ENCODE measurements at places on chromosomes 2 and 18.
A peak's percentile ranks its signal among the peaks of the same experiment; 100 is the strongest.

DNA sequence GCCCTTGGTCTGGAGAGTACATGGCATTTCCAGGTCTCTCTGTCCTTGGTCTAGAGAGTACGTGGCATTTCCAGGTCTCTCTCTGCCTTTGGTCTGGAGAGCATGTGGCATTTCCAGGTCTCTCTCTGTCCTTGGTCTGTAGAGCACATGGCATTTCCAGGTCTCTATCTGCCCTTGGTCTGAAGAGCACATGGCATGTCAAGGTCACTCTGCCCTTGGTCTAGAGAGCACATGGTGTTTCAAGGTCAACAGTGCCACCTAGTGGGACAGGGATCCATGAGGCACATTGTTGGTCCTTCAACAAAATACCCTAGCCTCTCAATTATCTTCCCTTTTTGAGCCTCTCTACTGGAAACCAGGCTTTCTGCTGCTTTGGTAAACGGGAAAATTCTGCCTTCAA, 250.2 kb downstream of the OTX1 start:
- no peak for DNase-seq

GRCh38 chr2:182182436-182182835, 196.8 kb downstream of the PPP1R1C start:
- no peak for DNase-seq

GRCh38 chr18:67417864-67418523, 98.5 kb downstream of the DSEL start:
- DNase-seq: no peak

DNA sequence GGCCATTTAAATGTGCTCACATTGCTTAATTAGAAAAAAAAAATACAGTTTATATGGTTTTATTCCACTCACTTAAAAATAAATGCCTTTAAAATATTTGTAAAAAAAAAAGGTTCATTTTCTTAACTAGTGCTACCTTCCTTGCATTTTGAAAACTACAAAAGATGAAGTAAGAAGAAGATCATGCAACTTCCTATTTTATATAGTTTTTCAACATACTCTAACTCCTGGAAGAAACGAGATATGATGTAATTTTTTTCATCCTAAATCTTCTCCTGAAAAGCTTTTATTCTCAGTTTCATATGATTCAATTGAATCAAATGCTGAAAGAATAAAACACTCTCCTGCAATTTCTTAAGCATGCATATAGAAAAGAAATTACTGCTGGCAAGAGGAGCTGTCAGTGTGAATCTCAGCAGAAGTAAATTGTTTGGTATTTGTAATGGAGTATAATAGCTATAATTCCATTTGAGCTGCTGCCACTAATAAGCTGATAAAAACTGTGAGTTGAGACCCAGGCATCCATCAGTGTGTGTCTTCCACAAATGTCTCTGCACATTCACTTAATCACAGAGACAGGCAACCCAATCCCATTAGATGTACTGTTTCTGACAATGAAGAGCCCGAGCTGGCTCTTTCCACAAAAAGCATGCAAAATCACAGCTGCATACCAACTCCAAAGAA, 3.7 kb downstream of the FTCDNL1 start:
- DNase-seq: no peak

- DNase-seq: no peak
These were observed 106.5 kb downstream of the COL6A3 start for GRCh38 chr2:237307474-237307873.

- DNase-seq: no peak
These were observed 254.2 kb downstream of the GALNT13 start for GRCh38 chr2:154125891-154126290.

DNA sequence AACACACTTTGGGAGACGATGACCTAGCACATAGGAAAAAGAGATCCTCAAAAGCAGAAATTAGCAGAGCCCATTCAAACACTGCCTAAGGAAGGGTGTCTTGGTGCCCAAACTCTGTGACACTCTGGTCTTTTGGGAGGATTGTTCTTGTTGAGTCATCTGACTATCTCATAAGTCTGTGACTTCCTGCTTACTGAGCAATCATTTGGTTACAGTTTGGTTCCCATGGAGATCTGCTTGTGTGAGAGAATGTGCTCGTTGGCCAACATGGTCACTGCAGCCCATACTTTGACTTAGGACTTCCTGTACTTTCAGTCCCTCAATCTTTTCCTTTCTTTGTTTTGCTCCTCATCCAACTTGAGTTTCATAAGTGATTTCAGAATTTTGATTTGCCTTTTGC, 602.9 kb downstream of the NYAP2 start:
- DNase-seq: no peak

- DNase-seq: peak; percentile 21
These were observed 50.8 kb downstream of the TRABD2A start for GRCh38 chr2:84830095-84830494.

- DNase-seq: no peak
These were observed 92.6 kb upstream of the CERS6 start for GRCh38 chr2:168363347-168364092.

DNA sequence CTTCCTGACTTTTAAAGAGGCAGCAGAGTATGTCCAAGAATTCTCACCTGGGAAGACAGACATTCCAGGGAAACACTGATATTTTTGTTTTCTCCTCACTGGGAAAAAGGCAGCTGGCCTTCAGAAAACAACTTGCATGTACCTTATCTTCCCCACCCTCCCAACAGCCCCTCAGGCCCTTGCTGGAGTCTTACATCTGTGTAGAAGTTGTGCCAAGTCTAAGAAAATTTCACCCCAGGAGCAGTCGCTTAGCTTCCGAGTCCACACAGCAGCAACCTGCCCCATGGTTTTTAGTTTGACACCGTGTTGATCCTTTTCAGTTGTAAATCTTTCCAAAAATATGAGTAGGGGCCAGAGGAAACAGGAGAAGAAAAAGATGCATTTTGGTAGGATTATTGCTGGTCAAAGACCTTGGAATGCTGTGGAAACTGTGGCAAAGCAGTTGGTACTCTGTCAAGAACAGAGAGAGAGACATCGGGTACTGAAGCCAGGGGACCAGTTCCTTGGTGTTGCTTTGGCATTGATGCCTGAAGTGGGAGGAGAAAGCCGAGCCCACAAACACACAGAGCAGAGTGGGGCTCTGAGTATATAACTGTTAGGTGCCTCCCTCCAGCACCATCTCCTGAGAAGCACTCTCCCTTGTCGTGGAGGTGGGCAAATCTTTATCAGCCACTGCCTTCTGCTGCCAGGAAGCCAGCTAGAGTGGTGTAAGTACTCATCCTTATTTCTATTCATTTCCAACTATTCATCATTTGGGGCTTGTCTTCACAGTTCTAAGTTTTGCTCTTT, at the start of gene SLC14A1:
Gene SLC14A1 (plus strand): TSS at position 615 of the 789 bp plus-strand sequence. CDS start 6,140 bp downstream, outside the sequence.
- no peak for DNase-seq

GRCh38 chr18:6509417-6509816, 94.7 kb upstream of the L3MBTL4 start:
- no peak for DNase-seq

DNA sequence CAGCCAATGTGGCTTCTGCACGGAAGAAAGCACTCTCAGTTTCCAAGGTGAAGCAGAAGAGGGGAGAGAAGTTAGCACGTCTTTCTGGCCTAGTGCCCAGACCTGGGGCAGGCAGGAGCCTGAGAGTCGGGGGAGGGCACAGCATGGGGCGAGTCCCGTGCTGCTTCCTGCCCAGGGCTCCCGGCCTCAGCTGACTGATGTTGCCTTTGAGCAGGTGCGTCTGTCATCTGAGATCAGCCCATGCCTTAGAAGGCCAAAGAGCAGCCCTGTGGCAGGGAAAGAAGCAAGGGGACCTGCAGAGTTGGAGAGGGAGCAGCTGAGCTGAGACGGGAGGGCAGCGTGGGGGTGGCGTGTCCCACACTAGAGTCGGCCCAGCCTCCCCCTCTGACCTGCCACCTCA, 3.3 kb downstream of the KCNIP3 start:
- DNase-seq: peak; percentile 22

DNA sequence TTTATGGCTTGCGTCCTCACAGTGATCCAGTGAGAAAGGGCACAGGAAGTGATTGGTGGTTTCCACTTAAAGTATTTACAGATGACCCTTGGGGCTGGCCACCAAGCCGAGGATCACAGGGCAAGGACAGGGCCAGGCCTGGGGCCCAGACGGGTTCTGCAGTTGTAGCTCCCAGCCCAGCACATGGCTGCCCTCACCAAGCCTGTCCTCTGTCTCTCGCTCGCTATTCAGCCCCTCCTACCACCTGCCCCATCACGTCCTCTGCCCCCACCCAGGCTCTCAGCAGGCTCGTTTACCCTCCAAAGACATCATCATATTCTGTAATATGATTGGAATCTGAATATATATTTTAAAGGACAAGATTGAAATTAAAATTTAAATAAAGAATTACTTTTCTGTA, 246.0 kb downstream of the KLHL29 start:
- no peak for DNase-seq

DNA sequence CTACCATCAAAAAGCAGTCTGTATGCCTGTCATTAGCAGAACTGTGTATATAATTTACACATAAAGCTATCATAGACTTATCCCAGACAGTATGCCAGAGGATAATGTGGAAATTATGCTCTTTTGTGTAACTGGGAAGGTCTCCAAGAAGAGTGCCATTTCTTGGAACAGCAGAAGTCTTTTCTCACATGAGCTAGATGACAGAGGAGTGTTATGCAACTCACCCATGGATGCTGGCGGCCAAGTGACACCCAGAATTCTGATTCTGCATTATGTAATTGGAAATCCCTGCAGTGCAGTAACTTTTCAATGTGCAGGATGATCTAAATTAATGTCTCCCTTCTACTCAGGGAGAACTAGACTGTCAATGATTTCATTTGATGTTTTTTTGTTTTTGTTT, 160.0 kb downstream of the UBE2E3 start:
- DNase-seq: no peak

- no peak for DNase-seq
These were observed 28.7 kb downstream of the ESCO1 start for GRCh38 chr18:21571772-21572171.

- no peak for DNase-seq
These were observed 25.7 kb downstream of the SRBD1 start for GRCh38 chr2:45585267-45585861.

- no peak for DNase-seq
These were observed 19.8 kb upstream of the MAL start for GRCh38 chr2:95005726-95006125.

DNA sequence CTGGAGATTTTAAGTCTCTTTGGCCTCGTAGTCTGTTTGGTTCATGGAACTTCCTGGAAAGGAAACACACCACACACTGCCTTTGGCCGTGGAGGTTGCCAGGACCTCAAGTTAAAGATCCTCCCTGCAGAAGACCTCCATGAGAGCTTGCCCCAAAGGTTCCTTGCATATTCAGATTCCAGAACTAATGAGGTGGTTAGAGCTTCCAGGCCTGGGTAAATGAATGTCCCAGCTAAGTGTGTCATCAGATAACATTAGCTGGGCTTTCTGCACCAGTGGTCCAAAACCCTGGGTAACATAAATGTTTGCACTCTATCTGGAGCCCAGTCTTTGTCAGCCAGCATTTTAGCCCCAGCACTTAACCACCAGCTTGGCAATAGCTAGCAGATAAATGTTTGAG, 122.1 kb upstream of the EML6 start:
- no peak for DNase-seq

GRCh38 chr2:215437614-215438013, 1.7 kb upstream of the FN1 start:
- no peak for DNase-seq

All from hypothalamus (tissue), 51 donors.